ENCODE measurements at places on chromosomes 6 and 20.

DNA sequence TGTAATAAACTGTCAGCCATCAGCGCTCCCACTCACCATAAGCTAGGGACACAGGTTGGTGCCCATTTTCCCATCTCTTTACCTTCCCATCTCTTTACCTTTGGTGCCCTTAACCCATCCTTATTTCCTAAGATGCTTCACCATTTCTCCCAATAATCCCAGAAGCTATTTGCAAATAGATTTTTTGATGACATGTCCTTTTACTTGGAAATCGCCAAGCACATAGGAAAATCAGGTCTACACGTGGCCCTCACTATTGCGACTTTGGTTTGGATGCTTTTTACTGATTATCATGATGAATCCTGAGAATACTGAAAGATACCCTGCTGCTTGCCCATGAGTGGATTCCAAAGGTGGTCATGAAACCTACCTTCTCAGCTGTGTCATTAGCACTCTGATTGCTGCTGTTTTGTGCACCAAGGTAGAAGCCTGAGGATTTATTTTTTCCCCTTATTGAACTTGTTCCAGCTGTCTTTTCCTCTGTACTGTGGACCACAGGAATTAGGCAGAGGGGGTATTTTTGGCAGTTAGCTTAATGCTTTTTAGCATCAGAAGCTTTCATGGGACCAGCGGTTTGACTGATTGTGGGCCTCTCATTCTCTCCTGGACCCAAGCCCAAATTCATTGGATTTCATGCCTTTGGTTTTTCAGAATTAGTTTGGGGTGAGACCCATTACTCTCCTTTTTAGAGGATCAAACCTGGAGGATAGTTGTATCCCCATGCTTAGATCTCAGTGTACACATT, 229.6 kb upstream of the RIN2 start:
- DNase-seq: no peak

GRCh38 chr6:137827977-137828810, 38.9 kb upstream of the TNFAIP3 start:
- DNase-seq: no peak

DNA sequence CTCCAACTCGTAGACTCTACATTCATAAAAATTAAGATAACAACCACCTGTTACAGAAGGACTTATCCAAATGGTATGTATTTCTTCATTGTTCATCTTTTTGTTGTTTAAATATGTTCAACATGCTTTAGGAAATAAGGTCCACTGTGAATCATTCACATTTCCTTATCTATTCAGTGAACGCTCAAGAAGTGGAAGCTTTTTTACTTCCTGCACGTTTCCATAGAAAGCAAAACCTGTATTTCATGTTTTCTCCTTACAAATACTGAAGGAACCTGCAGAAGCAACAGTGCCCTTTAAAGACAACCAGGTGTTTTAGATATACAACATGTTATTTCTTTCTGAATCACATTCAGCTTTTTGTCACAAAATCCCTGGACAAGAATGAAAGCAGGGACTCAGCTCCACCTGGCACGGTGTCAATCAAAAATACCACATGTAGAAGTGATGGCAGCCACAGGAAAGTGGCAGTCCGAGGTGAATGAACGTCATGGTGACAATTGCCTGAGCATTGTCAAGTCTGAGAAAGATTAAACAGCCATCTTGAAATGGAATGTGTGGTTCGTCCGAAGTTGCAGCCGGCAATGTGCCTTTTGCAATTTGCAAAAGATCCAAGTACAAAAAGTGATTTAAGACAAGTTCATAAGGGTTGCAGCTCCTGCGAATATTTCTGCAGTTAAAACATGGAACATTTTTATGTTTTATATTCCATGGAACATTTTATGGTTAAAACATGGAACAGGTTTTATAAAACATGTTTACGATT, 66.7 kb upstream of the RIPOR2 start:
- DNase-seq: no peak

DNA sequence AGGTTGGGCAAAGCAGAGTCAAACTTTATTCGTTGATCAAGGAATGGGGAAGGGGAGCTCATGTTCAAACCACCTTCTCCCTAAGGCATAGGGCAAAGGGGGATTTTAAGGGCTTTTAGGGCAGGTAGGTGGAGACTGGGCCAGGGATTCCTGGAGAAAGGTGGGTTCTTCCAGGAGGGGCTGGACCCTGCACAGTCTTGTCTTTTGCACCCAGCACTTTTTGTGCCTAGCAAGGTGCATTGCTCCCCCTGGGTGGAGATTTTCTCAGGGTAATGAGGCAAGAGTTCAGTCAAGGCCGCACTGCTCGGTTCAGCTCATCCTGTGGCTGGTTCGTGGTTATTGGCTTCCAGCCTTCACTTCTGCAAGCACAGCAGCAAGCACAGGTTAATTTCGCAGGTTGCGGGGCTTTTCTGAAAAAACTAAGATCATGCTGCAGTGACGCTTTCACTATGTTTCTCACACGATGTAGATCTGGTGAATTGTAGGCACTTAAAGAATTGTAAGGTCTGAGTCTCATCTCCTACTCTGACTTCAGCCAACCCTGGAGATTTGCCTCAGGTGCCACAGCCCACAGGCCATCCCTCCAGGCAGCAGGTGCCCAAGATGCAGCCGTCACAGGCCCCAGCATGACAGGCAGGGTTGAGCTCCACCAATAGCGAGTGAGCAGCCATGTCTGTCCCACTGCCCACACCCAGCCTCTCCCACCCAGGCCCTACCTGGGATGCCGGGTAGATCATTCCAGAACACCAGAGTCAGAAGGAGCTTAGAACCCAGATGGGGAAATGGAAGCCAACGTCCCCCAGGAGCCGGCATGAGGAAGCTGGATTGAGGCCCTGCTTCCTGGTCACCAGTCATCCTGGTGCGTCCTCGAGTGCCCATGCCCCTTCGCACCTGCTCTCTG, 37.1 kb downstream of the SUN5 start:
- DNase-seq: no peak

- DNase-seq: no peak
Measured at GRCh38 chr6:41780551-41781365, at the start of gene PRICKLE4. PRICKLE4 (plus strand) TSS chr6:41780782; CDS start chr6:41783474, 2,692 bp downstream.

GRCh38 chr6:114288701-114289495, 53.9 kb downstream of the HS3ST5 start:
- no peak for DNase-seq

DNA sequence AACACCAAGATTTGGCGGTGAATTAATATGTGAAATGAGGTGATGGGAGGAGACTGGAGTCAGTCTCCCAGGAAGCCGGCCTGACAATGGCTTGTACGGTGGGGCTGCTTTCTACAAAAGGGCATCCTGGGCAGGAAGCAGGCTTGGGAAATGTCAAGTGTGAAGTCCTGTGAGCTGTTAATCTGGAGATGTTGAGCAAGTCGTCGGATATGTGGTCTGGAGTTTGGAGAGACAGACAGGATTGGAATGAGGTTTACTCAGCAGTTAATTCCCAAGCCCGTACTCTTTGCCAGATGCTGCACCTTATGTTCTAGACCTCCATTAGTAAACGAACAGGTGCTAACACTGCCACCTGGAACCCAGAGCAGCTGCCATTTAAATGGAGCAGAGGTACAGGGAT, 107.7 kb upstream of the FOXC1 start:
- no peak for DNase-seq

DNA sequence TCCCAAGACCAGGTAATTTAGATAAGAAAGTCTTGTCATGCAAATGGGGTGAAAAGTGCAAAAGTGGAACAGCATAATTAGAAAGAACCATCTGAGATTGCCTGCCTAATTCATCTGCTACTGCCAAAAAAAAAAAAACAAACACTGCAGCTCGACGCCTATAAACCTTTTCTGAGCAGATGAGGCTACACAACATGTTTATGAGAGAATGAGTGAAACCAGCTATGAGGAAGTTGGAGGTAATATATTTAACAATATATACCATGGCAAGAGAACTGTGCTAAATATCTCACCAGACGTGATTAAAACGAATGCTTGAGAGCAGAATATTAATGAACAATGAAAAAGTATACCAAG, 50.0 kb downstream of the LAMA4 start:
- no peak for DNase-seq

DNA sequence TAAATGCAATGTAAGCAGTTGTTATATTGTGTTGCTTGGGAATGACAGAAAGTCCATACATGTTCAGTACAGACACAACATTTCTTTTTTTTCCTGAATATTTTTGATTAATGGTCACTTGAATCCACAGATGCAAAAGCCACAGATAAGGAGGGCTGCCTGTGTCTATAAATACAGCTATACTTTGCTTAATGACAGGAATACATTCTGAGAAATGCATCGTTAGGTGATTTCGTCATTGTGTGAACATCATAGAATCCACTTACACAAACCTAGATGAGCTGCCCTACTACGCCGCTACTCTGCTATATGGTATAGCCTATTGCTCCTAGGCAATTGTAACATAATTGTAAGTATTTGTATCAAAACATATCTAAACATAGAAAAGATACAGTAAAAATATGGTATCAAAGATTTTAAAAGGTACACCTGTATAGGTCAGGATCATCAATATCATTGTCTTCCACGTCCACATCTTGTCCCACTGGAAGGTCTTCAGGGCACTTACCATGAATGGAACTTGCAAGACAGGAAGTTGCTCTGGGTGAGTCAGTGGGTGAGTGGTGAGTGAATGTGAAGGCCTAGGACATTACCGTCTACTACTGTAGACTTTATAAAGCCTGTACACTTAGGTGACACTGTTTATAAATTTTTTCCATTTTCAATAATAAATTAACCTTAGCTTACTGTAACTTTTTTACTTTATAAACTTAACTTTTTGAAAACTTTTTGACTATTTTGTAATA, 27.9 kb upstream of the POPDC3 start:
- no peak for DNase-seq

- no peak for DNase-seq
Measured at GRCh38 chr20:44495257-44495656, 19.6 kb downstream of the TTPAL start.

- DNase-seq: no peak
Measured at GRCh38 chr20:50819349-50819748, 24.5 kb downstream of the BCAS4 start.

DNA sequence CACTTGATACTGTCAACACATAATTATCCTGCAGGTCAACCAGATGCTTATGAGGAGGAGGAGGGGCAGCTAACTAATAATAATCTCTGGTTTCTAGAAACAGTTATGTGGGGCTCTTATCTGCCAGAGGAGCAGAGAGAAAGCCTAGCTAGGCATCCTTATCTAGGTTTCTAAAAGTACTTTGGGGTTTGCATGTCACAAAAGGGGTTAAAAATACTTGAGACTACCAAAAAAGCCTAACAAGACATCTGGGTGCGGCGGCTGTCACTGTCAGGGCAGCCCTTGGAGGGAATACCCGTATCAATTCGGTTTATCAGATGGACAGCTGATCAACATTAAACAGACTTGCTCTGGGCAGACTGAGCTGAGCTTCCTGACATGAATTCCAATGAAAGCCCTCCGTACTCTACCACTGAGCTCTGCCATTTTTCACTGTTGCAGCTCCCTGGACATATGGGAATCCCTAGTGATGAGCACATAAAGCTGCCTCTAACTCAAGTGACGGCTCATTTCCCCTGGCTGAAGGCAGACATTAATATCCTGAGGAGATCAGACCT, 166.6 kb downstream of the PDSS2 start:
- DNase-seq: no peak

DNA sequence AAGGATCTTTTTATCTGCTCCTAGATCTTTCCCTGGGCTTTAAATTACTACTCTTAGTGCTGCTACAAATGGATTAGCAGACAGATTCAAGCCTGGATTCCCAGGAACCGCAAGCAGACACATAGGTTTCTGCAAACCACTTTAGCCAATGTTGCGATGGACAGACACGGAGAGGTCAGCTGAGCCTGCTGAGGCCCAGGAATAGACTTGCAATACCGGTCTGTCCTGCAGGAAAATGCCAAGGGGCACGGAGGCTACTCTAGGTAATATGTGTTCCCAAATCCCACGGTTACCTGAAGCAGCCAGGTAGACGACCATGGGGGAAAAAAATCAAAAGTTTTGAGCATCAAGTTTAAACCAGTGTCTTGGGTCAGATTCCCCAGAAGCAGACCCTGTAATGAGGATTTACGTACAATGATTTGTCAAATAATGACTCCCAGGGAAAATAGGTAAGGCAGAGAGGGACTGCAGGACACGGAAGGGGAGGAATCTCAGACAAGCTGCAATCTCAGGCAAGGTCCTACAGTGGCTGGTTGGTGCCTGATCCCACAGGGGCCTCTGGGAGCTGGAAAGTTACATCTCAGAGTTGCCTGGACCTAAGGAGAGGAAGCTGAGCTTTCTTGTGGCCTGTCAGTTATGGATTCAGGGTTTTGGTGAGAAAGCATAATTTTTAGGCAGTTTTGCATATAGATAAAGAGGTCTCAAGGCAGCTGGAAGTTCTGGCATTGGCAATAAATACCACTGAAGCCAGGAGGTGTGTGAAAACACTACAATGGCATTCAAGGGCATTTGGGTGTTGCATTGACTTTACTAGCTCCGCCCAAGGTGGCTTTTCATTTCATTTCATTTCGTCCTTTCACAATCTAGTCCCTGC, 12.5 kb downstream of the OTOR start:
- no peak for DNase-seq

DNA sequence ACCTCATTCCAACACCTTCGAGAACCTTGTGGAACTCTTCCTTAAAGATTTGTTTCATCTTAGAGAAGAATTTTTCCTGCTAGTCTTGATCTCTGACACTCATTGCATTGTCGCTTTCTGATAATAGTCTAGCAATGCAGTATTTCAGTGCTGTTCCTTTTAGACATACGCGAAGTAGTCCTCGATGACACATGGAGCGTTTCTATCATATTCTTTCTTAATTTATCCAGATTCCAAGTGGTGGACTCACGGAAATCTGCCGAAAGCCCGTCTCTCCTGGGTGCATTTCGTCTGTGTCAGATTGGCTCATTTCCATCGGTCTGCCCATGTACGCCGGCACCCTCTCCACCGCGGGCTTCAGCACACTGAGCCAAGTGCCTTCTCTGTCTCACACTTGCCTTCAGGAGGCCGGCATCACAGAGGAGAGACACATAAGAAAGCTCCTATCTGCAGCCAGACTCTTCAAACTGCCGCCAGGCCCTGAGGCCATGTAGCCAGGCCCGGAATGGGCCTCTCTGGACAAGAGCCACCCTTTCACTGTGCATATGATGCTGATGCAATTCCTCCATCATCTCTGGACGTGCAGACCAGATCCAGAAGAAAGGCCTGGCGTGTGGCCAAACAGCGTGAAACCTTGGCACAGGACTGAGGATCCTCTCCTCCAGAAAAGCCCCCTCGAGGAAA, 198.6 kb upstream of the UST start:
- no peak for DNase-seq

DNA sequence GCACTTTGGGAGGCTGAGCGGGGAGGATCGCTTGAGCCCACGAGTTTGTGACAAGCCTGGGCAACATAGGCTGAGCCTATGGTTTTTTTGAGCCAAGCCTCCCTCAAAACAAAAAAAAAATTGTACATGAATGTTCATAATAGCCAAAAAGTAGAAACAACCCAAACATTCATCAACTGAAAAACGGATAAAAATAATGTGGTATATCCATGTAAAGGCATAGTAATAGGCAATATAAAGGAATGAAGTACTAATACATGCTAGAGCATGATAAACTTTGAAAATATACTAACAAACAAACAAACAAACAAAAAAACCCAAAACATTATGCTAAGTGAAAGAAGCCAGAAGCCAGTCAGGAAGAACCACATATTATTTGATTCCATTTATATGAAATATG, 35.3 kb downstream of the KIAA0319 start:
- DNase-seq: no peak

Data from iPS DF 6.9 (cell line).